Ecto neural progenitor cell (in vitro differentiated cells): ENCODE measurements at places on chromosomes 1 and 21.
A peak's percentile ranks its signal among the peaks of the same experiment; 100 is the strongest.

DNA sequence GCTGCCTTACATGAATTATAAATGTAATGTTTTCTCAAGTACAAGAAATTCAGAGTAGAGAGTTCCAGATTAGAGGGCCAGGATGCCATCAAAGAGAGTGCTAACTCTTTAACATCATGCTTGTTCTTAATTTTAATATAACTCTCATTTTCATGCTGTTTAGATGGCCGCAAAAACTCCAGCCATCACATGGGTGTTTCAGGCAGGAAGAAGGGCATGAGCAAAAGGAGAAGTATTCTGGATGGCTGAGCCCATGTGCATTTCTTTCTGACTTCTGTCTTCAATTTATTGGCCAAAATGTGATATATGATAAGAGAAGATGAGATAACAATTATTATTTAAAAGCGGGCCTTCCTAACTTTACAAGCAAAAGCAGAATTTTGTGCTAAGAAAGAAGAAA lies 1328.6 kb downstream of the MRPL39 start:
- DNase-seq: no peak

GRCh38 chr1:145804235-145805045 lies 19.5 kb downstream of the RNF115 start:
- DNase-seq: no peak

DNA sequence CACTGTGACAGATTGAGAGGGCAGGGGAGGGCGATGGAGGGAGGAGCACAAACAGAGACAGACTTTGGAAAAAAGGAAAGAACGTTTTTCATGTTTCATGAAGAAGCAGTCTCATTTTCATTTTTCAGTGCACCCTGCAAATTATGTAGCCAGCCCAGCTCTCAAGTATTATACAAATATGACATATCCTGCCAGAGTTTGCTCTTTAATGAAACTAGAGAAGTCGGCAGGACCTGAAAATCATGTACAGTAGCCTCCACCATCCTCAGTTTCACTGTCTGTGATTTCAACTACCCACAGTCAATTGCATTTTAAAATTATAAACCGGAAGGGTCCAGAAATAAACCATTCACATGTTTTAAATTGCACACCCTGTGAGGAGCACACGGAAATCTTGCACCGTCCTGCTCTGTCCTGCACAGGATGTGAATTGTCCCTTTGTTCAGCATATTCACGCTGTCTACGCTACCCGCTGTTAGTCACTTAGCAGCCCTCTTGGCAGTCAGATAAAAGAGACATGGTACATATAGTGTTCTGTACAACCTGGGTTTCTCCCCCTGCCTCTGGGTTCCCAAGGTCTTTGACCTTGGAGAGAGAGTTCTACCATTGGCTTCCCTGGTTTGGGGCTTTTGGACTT lies 13.6 kb upstream of the ADARB1 start:
- DNase-seq: no peak

DNA sequence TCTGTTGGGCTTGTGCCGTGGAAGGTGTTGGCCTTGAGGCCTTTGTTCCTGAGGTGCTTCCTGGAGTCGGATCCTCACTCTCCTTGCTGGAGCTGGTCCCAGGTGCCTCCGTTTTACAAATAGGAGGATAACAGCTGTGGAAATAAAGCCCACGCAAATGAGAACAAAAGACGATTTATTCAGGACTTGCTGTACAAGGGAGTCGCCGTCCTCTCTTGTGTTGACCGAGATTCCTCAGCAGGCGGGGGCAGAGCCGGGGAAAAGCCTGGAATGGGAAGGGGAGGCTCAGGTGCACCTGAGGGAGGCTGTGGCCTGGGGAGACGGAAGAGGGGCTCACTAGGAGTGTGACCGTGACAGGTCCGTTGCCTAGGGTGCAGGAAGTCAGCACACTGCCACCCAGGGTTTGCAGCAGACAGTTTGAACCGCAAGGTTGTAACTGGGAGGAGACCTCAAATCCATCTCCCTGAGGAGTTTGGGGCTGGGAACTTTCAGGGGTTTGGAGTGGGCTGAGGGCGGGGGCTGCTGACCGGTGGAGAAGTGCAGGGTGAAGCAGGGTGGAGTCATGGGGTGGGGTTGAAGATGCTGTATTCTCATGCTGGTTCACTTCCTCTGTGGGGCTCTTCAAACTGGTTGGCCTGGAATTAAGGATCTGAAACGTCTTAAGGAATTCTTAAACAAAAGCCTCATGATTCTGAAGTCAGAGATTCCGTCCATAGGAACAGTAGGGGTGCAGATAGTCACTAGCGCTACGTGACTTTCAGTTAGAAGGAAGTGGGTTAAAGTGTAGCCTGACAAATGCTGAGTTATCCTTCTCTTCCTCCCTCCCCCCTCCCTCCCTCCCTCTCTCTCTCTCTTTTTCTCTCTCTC lies 2.6 kb upstream of the CSTB start:
- DNase-seq: no peak

DNA sequence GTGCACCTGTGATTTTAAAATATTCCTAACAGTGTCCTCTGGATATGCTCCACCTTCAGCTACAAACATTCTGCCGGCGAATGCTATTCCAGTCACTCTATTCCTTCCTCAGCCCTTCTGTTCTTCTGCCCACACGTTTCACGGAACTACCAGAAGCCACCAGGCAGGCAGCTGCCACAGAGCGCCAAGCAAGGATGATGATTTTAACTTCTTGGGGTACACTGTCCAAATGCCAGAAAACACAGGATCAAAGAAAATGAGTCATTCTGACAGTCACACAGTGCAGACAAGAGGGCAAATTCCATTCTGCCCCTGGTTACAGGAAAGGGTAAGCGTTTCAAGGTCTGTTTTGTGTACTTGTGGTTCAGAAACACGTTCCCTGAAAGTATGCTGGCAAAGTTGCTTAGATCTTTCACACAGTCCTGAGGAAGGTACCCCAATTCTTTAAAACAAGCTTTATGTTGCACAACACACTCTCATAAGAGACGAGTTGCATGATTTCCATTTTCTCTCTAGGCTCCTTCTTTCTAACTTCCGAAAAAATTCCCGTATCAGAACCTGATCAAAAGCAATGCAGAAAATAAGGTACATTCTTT lies 508.3 kb upstream of the PKN2 start:
- DNase-seq: no peak

DNA sequence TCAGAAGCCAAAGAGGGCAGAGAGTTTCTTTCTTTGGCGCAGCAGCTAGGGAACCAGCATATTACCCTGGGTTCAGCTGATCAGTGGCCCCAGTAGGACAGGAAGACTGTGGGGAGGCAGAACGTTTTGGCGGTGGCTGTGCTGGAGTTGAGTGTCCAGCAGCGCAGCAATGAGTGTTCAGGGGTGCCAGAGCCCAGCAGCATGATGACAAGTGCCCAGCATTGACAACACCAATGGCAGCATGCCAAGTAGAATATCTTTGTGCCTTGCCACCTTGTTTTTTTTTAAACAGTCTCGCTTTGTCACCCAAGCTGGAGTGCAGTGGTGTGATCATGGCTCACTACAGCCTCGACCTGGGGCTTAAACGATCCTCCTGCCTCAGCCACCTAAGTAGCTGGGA lies 106.7 kb upstream of the CDC42BPA start:
- DNase-seq: no peak

DNA sequence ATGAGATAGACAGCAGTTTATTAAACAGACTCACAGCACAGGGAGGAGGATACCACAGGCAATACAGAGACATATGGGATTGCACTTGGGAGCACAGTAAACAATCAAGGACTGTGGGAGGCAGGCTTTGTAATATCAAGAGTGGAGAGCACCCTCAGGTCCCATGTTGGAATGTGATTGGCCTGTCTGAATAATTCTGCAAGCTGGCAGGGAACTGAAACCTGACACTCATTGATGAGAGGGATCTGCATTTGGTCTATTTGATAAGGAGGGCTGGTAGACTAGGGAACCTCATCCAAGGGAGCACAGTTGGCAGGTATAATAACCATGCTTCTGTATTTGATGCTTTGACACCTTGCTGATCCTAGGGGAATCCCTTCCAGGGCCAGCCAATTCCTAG lies 69.9 kb upstream of the PRMT6 start:
- no peak for DNase-seq

DNA sequence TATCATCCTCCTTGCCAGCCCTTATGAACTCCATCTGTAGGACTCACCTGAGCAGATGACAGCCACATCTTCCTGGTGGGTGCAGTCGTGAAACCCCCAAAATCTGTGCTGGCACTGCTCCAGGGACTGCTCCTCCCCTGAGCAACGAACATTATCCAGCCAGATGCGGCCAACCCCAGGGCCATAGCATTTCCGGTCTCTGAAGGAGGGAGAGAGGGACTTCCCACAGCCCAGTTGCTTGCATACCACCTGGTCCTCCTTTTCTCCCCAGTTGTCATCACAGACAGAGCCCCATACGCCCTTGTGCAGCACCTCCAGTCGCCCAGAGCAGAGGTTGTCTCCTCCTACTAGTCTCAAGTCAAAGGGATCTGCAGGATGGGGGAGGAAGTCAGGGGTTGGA lies 8.5 kb downstream of the CD5L start:
- DNase-seq: no peak

GRCh38 chr1:242043165-242043564 lies 44.3 kb upstream of the MAP1LC3C start:
- DNase-seq: peak; percentile 4

DNA sequence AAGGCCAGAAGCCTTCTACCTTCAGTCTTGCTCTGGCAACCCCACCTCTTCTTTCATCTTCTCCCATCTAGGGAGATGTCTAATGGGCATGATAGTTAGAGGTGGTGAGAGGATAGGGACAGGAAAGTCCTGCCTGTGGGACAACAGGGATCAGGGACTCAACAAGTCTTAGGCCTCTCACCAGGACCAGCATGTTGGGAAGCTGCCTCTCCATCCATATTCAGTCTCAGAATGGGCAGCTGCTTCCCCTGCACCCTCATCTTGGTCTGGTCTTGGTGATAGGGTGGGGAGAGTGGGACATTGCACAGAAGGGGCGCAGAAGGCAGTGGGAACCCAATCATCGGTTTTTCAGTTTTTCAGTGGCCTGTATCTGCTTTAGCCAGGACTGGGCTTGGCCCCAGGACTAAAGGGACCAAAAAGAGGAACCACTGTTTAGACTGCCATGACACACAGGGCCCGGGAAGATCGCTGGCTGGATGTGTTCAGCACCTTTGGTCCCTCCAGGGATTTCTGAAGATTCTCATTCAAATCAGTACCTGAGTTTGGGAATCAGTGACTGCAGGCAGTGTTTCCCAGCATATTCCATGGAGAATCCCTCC lies 12.7 kb downstream of the RHEX start:
- DNase-seq: no peak

- DNase-seq: no peak
These were observed 108.3 kb downstream of the FMN2 start for GRCh38 chr1:240199758-240200645.

DNA sequence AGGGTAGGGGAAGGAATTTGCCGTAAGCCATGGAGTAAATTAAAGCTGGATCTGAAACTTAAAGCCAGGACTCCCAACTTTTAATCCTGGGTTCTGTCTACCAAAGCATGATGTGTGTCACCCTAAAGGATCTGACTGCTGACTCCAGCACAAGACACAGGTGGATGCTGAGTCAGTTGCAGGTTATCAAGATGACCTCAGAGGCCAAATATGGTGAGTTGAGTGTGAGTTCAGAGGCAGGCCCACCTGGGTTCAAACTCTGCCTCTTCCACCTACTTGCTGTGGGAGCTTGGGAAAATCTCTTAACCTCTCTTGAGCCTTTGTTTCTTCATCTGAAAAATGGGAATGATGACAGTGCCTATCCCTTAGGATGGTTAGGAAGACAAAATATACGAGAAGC lies 16.7 kb upstream of the LDLRAP1 start:
- DNase-seq: no peak

DNA sequence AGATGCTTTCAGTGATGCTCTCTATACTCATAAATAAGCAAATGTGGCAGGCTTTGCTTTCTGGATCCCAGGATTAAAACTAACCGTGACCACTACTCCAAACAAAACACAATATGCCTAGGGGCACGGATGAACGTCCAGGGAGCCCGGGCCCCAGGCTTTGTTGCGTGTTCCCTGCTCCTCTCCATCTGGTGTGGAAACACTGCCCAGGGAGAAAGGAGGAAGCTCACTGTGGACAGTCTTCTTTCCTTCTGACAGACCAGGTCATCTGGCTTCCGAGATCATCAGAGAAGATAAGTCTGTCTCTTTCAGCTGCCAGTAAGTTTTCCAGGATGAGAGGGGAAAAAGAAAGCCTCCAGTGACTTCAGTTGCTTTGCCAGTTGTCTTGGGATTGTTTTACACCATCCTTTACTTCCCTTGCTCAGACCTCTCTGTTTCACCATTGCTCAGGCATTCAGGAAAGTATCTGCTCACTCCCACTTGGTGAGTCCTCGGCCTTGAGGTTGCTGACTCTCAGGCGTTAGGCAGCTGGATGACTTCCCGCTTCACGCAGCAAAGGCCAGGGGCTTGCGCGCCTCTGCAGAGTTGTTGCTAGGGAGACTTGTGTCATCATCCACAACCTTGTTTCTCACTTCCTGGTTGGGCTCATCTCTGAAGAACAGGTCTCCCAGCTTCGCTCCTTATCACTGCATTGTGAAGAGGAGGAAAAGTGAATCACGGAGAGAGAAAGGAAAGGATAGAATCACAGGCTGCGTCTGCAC lies 20.6 kb upstream of the PGD start:
- no peak for DNase-seq

- DNase-seq: no peak
These were observed 7.4 kb upstream of the NEXN start for GRCh38 chr1:77881061-77881460.

- DNase-seq: no peak
These were observed 483 bp downstream of the CHML start for GRCh38 chr1:241639623-241640148.

GRCh38 chr1:66552829-66553228 lies 18.9 kb downstream of the SGIP1 start:
- DNase-seq: no peak

DNA sequence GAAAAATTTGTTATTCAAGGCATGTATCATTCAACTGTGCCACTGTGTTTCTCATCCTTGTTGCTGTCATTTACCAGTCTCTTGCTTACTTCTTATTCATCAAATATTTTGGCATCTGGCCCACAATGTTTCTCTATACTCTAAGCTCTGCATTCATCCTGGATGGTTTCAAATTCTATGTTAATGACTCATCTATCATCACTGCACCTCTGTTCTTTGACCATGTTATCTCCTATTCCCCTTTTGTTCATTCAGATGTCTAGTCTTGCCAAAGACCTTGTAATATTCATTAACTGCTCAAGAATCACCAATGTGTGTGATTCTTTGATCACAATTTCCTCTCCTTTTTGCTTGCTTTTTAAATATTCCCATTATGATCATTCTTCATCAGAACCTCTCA lies 54.6 kb upstream of the PRKACB start:
- no peak for DNase-seq

DNA sequence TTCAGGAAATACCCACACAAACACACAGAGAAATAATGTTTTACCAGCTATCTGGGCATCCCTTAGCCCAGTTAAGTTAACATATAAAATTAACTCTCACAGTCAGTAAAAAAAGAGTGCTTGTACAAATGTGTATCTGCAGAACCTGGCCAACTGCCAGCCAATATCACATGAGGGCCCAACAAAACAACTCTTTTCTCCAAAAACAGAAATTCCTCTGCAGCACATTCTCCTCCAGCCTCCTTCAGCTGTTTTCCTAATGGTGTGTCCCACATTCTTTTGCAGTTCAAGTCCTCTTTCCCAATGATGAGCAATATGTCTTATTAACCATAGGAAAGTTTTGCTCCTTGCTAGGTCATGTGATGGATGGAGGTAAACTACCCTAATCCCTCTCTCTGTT lies 75.5 kb downstream of the LRRC7 start:
- no peak for DNase-seq

- no peak for DNase-seq
These were observed 22.1 kb downstream of the AIM2 start for GRCh38 chr1:159054427-159054826.

GRCh38 chr1:93775224-93775623 lies 93.6 kb upstream of the BCAR3 start:
- DNase-seq: no peak

- no peak for DNase-seq
These were observed 14.2 kb downstream of the TRIM45 start for GRCh38 chr1:117107364-117107763.
